ENCODE measurements at places on chromosomes 12 and 14.

- no peak for DNase-seq
These were observed 80.3 kb downstream of the WDR20 start for GRCh38 chr14:102220031-102220430.

- no peak for DNase-seq
These were observed 1.2 kb upstream of the HIGD1C start for GRCh38 chr12:50951112-50951511.

DNA sequence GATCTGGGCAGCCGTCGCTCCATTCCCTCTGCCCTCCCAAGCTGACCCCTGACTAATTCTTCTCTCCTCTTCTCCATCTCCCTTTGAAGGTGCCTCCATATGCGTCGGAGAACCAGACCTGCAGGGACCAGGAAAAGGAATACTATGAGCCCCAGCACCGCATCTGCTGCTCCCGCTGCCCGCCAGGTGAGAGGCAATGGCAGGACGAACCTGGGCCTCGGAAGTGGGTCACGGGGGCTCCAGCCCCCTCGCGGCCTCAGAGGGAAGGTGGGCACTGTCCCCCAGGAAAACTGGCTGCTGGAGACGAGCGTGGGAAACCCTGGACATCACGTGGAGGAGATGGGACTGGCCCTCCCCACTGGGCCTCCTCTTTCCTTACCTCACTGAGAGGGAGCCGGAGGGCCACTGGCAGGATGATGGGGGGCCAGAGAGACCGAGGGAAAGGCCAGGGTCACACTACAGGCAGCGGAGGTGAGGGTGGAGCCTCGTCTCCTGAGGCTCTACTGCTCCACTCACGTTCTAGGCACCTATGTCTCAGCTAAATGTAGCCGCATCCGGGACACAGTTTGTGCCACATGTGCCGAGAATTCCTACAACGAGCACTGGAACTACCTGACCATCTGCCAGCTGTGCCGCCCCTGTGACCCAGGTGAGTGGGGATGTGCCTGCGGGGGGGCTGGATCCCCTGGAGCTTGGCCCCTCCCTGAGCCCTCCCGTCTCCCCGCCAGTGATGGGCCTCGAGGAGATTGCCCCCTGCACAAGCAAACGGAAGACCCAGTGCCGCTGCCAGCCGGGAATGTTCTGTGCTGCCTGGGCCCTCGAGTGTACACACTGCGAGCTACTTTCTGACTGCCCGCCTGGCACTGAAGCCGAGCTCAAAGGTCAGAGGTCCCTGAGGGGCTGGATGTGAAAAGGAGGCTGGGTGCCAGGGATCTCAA lies 806 bp downstream of the LTBR start:
- no peak for DNase-seq

DNA sequence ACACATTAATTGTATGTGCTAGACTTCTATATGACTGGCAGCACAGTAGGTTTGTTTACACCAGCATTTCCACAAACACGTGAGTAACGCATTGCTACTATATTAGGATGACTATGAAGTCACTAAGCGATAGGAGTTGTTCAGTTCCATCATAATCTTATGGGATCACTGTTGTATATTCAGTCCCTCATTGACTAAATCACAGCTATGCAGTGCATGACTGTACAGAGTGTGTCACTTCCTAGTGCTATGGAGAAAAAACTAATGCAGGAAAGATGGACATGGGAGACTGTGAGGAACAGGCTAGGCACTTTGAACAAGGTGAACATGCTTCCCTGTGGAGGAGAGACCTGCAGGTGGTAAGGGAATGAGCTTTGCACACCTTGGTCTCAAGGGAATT lies 259.8 kb downstream of the NUAK1 start:
- no peak for DNase-seq

DNA sequence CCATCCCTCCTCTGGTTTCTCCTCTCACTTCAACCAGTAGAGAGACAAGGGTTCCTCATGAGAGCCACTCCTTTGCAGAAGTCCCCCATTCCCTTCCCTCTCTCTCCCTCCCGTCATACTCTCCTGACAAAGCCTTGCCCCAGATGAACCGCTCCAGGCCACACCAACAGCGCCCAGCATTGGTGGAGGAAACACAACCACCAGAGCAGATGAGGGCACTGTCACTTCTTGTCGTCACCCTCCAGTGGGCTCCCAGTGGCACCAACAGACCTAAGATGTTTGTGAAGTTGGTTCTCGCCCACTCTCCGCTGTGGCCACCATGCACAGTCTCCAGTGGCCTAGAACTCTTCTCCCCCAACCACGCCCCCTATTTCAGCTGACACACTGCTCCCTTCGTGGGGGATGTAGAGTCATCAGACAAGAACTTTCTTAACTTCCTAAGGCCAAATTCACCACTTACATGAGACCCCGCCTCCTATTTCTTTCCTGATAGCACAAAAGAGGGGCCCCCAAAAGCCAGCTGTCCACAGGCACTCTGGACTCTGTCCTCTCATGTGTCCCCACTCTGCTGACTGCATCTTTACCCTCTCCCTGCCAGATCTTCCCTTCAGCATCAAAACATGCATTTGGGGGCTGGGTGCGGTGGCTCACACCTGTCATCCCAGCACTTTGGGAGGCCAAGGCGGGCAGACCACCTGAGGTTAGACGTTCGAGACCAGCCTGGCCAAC lies 29.2 kb upstream of the PLEKHG6 start:
- no peak for DNase-seq

- DNase-seq, result no peak
These were observed 152.8 kb upstream of the MAX start for GRCh38 chr14:65255029-65255545.

GRCh38 chr14:50396631-50397389 lies at the start of gene CDKL1:
Gene CDKL1, minus strand, starts transcription at chr14:50396881. Its CDS starts 1,013 bp downstream, at chr14:50395868.
- peak; percentile 32 for DNase-seq

DNA sequence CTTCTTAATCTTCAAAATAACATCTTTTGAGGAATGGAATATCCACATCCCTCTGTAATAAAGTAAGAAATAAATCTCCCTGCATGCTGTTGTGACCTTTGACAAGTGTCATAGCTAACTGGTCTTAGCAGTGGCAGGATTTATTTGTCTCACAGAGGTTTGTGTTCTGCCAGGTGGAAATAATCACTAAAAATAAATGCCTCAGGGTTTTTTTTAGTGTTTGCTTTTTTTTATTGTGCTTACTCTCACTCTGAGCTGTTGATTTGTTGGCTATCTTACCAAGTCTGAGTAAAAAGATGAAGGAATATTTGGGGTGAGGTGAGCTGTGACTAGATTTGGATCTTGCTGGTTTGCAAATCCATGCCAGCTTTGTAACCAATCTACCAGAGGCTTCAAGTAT lies 285.4 kb downstream of the ALG10B start:
- no peak for DNase-seq

- no peak for DNase-seq
These were observed 183.4 kb downstream of the PTPN11 start for GRCh38 chr12:112602150-112602549.

- DNase-seq, result no peak
These were observed 95.4 kb upstream of the HIF1A start for GRCh38 chr14:61599942-61600341.

GRCh38 chr12:121448771-121449315 lies 48.9 kb downstream of the RNF34 start:
- no peak for DNase-seq

DNA sequence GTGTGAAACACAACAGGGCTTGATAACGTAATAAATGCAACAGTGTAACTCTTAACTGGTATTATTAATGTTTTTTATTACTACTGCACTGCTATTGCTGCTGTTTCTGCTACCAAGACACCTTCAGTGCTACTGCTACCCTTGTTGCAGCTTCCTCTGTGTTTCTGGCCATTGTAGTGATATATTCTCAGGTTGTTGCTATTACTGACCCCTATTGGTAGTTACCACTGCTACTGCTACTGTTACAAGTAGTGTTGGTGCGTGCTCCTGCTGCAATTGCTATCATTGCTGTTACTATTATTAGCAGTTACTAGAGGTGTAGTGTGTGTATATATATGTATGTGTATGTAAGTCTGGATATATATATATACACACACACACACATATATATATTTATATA lies 87.2 kb upstream of the PTPRB start:
- DNase-seq, result no peak

GRCh38 chr14:26719514-26719913 lies 121.7 kb upstream of the NOVA1 start:
- DNase-seq, result no peak

GRCh38 chr12:44774815-44775411 lies 101.2 kb downstream of the NELL2 start:
- peak; percentile 49 for DNase-seq

GRCh38 chr14:71246539-71246938 lies 339.3 kb downstream of the PCNX1 start:
- DNase-seq, result no peak

GRCh38 chr12:92641291-92641690 lies 61.5 kb upstream of the PLEKHG7 start:
- no peak for DNase-seq

DNA sequence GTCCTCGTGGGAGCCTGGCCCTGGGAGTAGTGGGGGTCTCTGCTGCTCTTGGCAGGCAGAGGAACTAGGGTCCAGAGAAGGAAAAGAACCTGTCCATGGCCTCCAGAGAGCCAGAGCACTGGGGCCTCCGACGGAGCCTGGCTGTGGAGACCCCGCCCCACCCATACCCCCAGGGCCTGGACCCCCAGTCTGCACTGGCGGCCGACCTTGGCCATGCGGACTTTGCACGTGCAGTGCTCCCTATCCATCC lies 1.1 kb downstream of the BEGAIN start:
- no peak for DNase-seq

DNA sequence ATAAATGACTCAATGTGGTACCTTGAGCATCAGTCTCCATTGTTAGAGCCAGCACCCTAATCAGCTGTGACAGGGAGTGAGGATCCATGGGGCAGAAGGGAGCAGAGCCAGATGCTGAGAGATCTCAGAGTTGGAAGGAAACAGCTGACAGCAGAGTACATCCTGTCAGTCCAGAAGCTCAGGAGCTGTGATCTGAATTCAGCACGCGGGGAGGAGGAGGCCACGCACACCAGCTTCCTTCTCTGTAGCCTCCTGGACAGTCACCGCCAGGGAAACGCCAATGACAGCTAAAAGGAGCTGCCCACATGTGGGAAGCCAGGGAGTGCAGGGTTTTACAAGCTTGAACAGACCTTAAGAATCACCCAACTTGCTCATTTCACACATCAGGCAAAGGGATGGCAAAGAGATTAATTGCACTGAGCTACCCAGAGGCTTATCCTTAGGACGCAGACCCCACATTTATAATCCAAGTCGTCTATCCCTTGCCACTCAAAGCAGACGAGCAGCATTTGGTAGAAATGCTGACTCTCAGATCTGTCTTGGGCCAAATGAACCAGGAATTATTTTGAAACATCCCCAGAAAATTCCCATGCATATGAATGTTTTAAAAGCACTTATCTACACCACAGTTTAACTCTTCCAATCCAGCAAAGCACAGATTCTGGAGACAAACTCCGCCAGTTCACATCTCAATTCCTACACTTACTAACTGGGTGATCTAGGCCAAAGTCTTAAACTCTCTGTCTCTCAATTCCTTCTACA lies 322.6 kb upstream of the TMTC1 start:
- no peak for DNase-seq

DNA sequence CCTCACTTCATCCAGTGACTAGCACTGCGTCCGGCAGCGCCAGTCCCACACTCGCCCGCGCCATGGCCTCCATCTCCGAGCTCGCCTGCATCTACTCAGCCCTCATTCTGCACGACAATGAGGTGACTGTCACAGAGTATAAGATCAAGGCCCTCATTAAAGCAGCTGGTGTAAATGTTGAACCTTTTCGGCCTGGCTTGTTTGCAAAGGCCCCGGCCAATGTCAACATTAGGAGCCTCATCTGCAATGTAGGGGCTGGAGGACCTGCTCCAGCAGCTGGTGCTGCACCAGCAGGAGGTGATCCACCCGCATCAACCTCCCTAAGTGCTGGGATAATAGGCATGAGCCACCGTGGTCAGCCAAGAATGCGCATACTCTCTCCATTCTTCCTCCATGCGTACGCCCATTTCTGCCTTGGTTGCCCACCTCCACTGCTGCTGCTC lies 59.9 kb downstream of the IRF2BPL start:
- DNase-seq, result no peak

DNA sequence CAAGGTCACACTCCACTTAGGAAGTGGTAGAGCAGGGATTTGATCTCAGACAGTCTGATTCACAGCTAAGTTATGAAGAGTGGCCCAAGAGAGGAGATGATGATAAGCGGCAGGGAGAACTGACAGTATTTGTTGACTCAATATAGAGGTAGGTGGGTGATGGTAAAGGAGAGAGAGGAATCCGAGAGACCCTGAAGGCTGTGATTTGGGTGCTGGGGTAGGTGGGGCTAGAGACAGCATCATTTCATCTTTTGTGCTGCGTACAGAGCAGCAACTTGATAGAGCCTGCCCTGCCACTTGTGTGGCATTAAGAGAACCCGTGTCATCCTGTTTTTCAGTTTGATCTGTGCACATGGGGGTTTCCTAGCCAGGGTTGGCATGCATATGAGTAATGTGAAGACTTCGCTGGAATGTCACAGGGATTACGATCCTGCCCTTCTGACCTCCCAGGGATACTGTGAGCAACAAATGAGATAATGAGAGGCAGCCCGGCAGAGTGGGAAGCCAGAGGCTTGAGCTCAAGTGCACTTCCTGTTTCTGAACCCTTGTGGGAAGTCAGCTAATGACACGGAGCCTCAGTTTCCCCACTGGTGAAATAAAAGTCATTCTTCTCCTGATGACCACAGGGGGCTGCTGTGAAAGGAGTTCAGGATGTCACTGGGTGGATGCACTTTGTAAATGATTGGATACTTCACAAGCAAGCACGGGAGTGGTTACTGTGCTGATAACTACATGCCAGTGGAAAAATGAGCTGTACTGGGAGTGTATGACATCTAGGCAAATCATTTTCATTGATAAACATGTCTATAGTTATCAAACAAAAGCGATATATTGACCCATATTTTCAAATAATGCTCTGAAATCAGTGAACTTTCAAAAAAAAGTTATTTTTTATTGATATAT lies 59.5 kb upstream of the IGF1 start:
- no peak for DNase-seq

DNA sequence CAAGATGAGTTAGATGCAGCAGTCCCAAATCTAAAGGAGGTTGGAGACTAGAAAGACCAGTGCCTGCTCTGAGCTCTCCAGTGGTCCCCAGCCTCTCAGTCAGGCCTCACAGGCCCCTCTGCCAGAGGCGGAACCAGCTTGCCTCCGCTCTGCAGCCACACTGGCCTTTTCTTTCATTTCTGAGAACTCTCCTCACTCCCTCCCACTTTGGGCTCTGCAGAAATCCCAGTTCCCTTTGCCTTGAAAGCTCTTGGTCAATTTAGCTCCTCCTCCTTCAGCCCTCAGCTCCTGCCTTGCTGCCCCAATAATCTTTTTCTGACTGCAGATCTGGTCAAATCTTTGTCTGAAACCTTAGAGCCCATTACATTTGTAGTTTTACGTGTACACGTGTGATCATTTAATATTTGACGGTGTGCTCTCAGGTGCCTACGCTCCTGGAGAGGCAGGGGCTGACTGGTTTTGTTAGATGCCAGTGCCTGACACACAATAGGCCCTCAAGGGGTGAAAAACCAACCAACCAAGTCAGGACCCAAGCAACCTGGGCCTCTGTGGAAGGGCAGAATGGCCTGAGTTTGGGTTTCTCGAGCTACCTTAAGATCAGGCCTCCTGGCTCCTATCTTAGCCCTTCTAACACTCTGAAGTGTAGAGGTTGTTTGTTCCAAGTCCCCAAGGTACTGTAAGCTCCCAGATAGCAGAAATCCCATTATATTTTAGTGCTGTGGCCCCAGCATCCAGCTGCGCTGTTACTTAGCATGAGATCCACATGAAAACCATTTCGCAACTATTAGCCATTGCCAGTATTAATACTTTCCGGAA lies 1.1 kb upstream of the NUDT4 start:
- DNase-seq, result no peak
